ENCODE measurements at places on chromosomes 2 and 18.

GRCh38 chr2:207202645-207203044 lies 36.9 kb upstream of the KLF7 start:
- no peak for DNase-seq

GRCh38 chr2:97708608-97709007 lies 4.8 kb upstream of the ZAP70 start:
- DNase-seq: no peak

DNA sequence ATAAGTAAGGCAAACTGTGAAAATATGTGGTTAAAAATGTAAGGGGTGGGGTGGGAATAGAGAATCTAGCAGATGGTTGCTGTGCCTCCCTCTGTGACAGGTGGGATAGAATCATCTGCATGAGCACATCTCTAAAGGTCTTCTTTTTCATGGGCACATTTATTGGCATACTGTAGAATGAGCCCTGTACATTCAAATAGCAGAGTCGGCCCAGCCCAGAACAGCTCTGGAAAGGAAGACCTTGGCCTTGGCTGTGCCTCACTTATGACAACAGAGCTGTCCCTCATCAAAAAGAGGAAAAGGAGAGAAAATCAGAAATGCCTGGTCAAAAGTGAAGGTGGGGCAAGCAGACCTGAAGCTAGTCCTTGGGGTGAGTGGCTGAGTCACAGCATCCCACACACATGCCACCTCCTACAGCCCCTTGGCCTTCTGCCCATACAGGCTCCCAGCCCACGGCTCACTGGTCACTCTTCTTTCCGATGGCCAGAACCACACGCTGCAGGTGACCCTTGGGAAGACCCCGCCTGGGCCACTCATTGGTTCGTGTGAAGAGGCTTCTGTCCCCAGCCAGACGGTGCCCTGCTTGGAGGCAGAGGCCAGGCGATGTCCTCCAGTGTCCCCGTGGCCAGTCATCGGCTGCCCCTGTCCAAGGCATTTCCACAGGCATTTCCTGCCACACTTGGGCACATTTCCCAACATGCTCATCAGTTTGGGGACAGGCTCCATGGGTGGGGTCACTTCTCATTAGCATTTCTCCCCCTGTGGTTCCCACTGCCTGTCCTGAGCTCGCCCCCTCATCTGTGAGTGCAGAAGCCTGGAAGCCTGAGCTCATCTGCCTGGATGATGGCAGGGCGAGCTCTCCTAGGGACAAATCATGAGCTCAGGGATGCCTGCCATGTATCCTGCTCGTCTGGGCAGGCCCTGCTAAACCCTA lies 113.6 kb downstream of the MCFD2 start:
- no peak for DNase-seq

DNA sequence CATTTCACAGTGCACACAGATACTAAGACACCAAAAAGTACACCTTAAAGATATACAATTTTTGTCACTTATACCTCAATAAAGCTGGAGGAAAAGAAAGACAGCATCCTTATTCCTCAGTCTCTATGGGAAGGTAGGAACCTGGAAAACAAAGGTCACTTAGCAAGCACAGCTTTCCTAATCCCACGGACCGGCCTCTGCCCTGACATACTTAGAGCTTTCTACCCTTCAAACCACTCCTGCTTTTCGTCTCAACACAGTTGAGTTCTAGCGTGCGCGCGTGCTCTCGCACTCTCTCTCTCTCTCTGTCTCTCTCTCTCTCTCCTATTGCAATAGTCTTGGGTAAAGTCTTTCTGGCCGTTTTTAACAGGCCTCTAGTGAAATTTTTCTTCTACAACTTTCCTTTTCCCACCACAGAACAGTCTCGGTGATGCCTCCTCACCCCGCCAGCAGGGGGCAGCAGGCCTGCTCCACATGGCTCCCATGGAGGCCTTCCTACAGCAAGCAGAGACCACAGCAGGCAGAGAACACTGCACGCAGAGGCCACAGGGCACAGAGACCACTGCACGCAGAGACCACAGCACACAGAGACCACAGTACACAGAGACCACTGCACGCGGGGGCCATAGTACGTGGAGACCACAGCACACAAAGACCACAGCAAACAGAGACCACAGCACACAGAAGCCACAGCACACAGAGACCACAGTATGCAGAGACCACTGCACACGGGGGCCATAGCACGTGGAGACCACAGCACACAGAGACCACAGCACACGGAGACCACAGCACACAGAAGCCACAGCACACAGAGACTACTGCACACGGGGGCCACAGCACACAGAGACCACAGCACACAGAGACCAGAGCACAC lies 106.9 kb downstream of the FBXO15 start:
- peak; percentile 51 for DNase-seq

GRCh38 chr2:65722028-65722778 lies 289.8 kb upstream of the SPRED2 start:
- DNase-seq: no peak

DNA sequence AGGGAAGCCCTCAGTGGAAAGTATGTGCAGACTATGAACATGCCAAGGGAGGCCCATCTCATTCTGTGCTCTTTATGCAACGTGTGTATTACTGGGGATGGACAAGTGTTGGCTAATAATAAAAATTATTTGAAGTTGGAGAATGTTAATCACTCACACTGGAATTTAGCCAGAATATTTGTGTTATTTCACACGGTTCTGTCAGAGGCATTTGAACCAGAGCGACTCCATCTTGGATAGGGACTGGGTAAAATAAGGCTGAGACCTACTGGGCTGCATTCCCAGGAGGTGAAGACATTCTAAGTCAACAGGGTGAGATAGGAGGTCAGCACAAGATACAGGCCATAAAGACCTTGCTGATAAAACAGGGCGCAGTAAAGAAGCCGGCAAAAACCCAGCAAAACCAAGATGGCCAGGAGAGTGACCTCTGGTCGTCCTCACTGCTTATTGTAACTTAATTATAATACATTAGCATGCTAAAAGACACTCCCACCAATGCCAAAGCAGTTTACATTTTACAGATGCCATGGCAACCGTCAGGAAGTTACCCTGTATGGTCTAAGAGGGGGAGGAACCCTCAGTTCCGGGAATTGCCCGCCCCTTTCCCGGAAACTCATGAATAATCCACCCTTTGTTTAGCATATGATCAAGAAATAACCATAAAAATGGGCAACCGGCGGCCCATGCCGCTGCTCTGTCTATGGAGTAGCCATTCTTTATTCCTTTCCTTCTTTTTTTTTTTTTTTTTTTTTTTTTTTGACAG lies 2.6 kb upstream of the FZD5 start:
- no peak for DNase-seq

- DNase-seq: no peak
Observed at GRCh38 chr2:3101016-3101942, 276.3 kb downstream of the EIPR1 start.

GRCh38 chr18:24964216-24964615 lies 387.8 kb downstream of the ZNF521 start:
- no peak for DNase-seq

DNA sequence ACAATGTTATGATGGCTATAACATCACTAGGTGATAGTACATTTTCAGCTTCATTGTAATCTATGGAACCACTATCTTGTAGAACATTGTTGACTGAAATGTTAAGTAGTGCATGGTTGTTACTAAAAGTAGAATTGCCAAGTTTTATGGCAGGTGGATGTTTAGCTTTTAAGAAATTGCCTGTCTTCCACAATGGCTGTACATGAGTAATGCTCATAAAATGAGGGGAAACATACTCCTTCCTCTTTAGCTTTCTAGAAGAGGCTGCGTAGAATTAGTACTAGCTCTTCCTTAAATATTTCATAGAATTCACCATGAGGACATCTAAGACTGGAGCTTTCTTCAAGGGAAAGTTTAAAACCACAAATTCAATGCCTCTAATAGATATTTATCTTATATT lies 161.0 kb downstream of the TPGS2 start:
- DNase-seq: no peak

- DNase-seq: no peak
Observed at GRCh38 chr2:48414640-48414979, 115.3 kb upstream of the STON1 start.

GRCh38 chr18:53567929-53568574 lies 656.4 kb downstream of the MBD2 start:
- DNase-seq: no peak

GRCh38 chr2:239736358-239737143 lies 288.6 kb downstream of the NDUFA10 start:
- no peak for DNase-seq

Data from stimulated activated CD4-positive, alpha-beta T cell treated with anti-CD3 and anti-CD28 coated beads, Interleukin-12 subunit alpha, Interleukin-12 subunit beta, amount 100 ng/mL, for 48 hours (primary cell).